Activated CD4-positive, CD25-positive, alpha-beta regulatory T cell (primary cell): ENCODE measurements at places on chromosomes 12 and 14.

- no peak for DNase-seq
Observed at GRCh38 chr12:115683240-115683780, 594.2 kb downstream of the MED13L start.

DNA sequence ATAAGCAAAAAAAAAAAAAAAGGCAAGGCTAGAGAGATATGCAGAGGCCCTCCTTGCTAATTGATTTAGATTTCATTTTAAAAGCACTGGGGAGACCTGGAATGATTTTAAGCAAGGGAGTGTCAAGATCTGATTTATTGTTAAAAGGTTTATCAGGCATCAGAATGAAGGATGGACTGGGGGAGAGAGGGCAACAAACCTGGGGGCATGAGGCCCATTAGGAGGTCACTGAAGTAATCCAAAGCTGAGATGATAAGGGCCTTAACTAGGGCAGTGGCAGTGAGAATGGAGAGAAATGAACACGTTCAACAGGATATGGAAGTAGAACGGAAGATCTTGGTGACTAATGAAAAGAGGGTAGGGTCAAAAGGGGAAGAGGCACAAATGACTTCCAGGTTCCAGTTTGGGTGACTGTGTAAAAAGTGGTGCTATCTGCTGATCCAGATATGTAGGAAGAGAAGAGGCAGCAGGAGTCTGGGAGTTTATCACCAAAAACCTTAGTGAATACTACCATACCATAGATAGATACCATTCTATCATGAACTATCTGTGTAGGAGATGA lies 24.0 kb downstream of the KITLG start:
- DNase-seq: no peak

GRCh38 chr12:92876496-92876895 lies 52.6 kb downstream of the EEA1 start:
- no peak for DNase-seq

GRCh38 chr12:133130808-133131128 lies 341 bp downstream of the ZNF10 start:
- DNase-seq: peak; percentile 12

DNA sequence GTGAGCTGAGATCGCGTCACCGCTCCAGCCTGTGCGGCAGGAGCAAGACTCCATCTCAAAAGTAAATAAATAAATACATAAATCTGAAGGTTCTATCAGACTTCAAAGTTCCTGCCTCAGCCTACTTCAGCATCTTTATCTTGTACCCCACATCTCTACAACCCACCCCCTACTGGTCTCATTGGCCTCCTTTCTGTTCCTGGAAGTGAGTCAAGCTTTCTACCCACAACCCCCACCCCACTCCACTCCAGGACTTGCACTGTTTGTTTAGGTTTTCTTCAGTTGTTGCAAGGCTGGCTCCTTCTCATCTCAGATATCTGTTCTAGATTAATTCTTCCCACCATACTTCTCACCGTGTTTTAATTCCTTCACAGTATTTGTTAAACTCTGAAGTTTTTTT lies 714 bp upstream of the PSMC6 start:
- DNase-seq: no peak

DNA sequence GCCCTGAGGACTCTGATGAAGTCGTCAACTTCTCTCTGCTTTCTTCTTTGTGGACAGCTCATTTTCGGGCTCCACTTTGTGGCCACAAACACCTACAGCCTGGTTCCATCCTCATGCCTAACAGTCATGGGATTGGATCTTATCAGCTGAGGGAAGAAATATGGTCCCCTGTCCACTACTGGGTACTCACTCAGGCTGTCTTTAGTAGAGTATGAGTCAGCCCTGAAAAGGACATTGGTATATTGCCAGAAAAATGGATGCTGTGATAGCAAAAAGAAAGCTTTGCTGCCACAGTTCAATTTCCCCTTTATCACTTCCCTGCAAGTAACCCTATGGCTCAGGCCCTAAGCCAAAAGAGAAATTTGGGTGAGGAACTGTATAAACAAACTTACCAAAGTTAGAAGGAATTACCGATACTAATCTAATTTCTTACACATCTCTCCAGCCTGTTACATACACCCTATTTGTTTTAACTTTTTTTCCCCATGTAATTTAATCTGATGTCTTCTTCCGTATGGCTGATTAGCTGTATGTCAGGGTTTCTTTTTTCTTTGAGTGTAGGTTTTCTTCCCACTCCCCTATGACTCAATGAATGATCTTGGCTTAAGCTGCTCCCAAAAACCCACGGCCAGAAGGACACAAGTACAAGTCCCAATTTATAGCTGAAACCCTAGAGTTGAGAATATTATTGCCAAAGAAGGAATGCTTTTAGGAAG lies 29.1 kb downstream of the MTHFD1 start:
- DNase-seq: no peak

DNA sequence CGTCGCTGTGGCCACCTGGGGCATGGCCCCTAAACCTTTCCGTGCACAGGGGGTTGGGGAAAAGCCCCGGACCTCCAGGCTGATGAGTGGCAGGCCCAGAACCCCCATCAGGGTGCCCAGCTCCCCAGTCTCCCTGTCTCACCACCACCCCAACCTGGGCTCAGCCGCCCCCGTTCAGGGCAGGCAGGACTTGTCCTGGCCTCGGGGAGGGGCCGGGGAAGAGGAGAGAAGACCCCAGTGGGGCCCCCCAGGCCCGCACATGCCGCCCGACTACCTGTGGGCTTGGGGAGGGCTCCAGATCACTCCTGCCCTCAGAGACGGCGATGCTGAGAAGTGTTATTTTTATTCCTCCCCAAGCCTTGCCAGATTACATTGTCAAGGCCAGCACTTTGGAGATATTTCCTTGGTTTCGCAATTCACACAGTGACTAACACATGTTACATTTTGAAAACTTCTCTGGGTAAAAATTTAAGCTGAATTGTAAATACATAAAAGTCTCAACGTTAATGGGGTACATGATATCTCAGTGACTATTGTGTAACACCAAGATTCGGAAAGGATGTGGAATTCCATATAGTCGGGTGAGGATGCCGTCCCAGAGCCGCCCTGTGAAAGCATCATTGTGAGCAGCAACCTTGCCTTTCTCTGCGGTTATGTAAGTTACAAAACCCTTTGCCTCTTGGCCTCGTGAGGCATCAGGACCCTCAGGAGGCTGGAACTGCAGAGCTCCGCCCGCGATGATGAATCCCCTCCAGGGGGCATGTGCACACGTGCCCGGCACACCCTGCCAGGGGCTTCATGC lies 85.6 kb upstream of the DIO3 start:
- DNase-seq: no peak

DNA sequence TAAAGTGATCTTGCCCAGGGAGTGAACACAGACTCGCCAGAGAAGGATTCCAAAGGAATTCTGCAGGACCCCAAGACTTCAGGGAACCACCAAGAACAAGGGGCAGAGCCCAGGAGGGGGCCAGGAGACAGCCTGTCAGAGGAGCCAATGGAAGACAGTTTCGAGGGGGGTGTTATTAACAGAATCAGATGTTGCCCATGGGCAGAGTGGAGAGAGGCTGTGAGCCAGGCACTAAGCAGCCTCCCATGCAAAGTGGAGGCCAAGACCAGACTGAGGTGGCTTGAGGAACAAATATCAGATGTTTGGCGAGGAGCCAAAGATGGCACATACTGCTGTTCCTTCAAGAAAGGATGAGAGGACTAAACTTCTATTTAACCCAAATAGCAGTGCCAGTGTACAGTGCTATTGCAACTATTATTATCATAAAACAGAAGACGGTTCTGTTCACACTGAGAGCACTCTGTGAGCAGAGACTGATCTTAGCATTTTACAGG lies 12.6 kb downstream of the APPL2 start:
- DNase-seq: no peak

DNA sequence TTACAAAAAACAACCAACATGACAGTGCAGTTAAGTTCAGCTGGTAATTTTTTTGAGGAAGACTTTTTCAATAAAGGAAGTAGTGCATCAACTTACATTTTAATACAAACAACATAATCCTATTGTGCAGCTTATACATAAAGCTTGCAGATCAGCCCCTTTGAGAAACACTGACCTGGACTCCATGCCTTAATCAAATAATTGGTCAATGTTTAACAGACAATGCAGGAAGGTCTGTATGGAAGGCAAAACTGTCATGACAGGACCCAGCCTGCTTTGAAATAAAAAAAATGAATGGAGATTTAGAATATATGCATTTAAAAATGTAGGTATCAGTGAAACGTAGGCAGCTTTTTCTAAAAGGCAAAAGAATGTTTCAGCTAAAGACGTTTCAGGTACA lies 321.7 kb upstream of the RPL10L start:
- DNase-seq: no peak

GRCh38 chr12:84791444-84791843 lies 121.2 kb downstream of the SLC6A15 start:
- DNase-seq: no peak

DNA sequence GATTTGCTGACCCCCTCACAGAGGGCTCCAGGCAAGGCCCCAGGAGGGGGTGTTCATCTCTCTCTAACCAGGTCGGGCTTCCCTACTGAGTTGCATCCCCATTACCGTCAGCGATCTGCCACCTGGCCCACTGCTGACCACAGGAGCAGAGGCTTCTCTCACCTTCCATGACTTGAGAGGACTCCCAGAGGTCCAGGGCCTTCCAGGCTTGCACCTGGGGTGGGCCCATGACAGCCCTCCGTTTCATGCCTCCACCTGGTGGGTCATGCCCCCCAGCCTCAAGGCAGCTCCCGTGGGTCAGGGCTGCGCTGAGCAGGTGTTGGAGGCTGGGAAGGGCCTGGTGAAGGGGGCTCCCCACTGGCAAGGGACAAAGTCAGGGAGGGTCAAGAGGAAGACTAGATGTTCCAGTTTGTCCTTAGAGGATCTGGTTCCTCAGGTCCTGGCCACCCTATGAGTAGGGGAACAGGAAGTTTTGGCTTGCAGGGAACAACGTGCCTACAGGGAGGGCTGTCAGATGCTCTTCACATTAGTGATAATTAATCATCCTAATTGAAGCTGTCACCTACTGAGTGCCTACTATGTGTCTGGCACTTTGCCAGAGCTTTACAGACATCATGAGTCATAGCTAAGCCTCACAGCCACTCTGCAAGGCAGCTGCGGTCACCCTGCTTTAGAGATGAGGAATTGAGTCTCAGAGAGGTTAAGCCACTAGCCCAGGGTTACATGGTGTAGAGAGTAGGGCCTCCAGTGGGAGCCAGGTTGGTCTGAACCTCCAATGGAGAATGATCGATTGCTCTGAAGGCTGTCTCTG lies 13.8 kb downstream of the NFKBIA start:
- no peak for DNase-seq

DNA sequence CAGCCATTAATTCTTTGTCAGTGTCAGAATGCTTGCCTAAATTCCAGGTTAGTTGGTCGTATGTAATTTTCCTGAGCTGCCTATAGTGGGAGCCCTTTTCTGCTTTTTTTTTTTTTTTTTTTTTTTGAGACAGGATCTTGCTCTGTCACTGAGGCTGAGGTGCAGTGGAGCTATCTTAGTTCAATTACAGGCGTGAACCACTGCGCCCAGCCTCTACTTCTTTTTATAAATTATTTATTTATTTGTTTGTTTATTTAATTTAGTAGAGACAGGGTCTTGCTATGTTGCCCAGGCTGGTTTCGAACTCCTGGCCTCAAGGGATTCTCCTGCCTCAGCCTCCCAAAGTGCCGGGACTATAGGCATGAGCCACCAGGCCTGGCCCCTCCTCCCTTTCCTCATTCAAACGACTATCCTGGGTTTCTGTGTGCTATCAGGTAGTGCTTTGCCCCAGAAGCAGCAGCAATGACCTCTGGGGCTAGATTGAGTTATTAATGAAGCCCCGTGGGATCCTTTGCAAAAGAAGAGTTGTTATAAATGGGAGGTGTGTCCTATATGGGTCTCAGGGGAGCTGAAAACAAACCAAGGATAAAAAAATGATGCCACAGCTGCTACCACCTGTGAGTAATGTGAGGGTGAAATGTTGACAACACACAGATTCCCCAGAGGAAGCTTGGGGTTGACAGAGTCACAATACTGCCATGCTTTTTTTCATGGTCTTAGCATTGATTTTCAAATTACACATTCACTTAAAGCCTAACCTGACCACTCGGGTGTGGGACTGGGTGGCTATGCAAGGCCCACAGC lies 34.6 kb upstream of the NFKBIA start:
- no peak for DNase-seq

GRCh38 chr12:132427999-132428935 lies 61.7 kb upstream of the FBRSL1 start:
- DNase-seq: no peak

- no peak for DNase-seq
Observed at GRCh38 chr14:98633380-98633779, 638.6 kb downstream of the BCL11B start.

DNA sequence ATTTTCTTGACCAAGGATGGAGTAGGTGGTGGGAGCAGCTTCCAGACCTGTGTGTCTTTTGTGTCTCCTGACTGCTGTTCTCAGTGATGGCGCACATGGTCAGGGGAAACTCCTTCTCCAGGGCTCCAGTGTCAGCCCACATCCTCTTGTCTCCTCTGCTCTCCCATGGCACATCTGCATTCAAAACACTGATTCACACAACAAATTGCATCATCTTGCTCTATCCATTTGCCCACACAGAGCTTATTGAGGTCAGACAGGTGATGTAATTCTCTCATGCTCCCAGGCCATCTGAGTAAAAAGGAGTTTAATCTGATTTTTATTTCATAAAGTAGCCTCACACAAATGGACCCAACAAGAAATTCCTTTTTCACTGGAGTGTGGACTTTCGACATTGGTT lies 21.8 kb upstream of the TMEM132C start:
- no peak for DNase-seq

- DNase-seq: no peak
Observed at GRCh38 chr14:105913221-105913620, 386.8 kb downstream of the TMEM121 start.
